Activated T-helper 1 cell treated with anti-CD3 and anti-CD28 coated beads, Interleukin-12 subunit alpha, Interleukin-12 subunit beta, Interleukin-2, Interleukin-4 antibody, amounts not matched to agents 30 ng/mL and 10 ng/mL and 1 ng/mL, durations not matched to agents 14 hours and 24 hours and 36 hours (primary cell): ENCODE measurements at places on chromosomes 2 and 18.

GRCh38 chr18:36355511-36355910 lies 58.0 kb downstream of the FHOD3 start:
- DNase-seq, result no peak

- no peak for DNase-seq
These were observed 441.8 kb downstream of the ZEB2 start for GRCh38 chr2:144078106-144078505.

GRCh38 chr2:25587361-25587760 lies 86.0 kb downstream of the DTNB start:
- no peak for DNase-seq

DNA sequence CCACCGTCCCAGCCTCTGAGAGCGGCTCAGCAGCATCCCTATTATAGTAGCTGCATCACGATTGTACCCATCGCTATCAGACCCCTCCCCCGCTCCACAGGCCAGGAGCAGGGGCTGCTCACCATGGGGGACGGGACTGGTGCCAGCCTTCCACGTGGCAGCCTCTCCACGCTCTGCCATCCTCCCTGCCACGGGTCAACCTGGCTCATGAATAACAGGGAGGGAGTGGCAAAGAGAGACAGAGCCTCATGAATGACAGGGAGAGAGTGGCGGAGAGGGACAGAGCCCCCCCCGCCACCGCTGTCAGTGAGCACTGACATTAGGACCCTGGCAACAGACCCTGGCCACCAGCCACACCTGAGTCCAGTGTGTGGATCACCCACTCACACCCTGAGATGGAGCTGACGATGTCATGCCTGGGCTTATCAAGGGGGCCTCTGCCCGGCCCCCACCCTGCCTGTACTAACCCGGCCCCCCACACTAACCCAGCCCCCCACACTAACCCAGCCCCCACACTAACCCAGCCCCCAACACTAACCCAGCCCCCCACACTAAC lies 16.9 kb downstream of the CROCC2 start:
- DNase-seq, result no peak

DNA sequence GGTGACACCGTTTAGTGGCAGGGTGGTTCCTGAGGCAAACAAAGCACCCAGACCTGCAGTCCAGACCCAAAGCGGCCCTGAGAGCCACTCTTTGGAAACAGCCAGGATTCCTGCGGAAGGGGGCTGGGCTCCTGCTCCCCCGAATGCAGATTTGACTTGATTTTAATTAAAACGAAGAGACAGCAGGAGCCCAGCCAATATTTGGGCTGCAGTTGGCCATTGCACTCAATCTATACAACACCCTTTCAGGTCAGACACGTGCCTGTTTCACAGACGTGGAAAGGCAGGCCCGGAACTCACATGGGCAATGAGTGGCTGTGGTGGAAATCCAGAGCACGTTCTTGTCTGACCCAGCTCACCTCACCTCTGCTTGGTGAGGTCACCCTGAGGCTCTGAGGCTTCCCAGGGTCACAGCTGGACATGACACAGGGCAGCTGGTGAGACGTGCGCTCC lies 122.4 kb downstream of the NDUFA10 start:
- no peak for DNase-seq

GRCh38 chr18:13178976-13179375 lies 39.6 kb upstream of the LDLRAD4 start:
- DNase-seq, result no peak

DNA sequence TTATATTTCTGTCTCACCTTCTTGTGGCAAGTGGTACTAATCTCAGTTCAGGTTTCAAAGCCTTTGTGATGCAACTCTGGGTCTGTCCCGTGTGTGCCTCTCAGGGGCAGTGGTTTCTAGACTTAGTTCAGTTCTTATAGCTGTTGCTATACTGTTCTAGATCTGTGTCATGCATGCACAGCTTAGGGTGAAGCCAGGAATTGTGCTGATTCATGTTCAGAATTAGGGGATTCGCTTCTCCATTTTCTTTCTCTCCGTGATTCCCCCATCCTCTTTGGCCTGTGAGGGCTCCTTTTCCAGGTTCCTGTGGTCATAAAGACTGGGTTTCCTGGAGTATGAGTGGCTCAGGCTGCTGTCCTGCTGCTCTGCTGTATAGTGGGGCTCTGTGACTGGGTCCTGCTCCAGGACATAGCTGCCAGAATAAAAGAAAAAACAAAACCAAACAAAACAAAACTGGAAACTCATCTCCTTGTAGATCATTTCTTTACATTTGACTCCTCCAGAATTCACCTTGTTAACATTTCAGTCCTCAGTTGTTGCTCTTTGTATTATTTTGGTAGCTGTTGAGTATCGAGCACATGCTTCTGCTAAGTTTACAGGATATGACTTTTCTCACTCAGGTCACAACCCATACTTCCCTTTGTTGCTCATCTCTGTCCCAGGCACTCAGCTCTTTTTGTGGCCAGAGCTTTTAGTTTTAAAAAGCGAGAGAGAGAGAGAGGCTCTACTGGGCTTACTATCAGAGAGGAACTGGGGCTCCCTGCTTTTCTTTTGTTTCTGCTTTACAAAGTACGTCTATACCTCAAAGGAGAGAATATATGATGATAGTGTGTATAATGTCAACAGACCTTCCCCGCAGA lies 34.2 kb downstream of the CERS6 start:
- DNase-seq, result peak; percentile 45

DNA sequence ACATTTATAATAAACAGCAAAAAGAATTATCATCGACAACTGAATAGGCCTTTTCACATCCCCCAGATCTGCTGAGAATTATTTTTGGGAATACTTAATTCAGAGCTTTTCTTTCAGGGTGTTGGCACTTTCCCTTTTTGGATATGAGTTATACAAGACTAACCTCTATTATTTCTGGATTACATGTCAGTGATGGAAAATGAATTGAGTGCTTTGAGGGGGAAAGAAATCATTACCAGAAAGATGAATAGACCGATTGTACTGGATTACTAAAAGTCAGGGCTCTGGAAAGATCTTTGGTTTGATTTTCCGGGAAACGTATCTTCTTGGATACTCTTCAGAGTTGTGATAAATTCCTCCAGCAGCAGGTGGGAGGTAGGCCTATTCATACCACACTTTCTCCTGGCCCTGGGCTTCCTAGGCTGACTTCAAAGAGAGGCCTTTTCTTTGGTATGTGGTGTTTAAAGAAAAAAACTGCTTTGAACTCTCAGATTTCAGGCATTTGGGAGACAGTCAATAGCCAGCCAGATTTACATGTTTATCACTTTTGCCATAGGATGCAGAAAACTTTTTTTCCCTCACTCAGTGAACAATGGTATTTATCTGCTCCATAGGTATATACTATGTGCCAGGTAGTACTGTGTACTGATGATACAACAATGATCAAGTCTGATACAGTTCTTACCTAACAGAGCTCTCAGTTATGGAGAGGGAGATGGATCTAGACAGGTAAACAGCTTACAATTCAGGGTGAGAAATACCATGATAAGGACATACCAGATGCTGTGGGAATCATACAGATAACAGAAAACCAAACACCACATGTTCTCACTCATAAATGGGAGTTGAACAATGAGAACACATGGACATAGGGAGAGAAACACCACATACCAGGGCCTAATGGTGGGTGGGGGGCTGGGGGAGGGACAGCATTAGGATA lies 63.3 kb upstream of the ACTR3 start:
- no peak for DNase-seq
